ENCODE measurements at places on chromosomes 11 and 22. TPM values are rescaled to one million over a fixed set of nuclear protein-coding genes. Genes with fewer than 3 reads are reported as not detected.

GGTLC2 gene
- total RNA-seq, result 0.29 TPM

ARRB1 gene
- 30.6 TPM for total RNA-seq

HTR3B gene
- total RNA-seq, result not detected

LMNTD2 gene
- 2.3 TPM for total RNA-seq

NEFH gene
- total RNA-seq, result 1.6 TPM

KCNJ11 gene
- 17.0 TPM for total RNA-seq

SEPTIN3 gene
- total RNA-seq, result 1.5 TPM

CCDC81 gene
- total RNA-seq, result 2.6 TPM

GVQW3 gene
- 7.9 TPM for total RNA-seq

ROBO3 gene
- total RNA-seq, result 21.5 TPM

CTSF gene
- 79.2 TPM for total RNA-seq

ZFP91 gene
- total RNA-seq, result 38.0 TPM

IMMP1L gene
- 26.0 TPM for total RNA-seq

OR5T2 gene
- total RNA-seq, result not detected

NCAPH2 gene
- 36.1 TPM for total RNA-seq

CRACR2B gene
- 12.9 TPM for total RNA-seq

FAM118B gene
- total RNA-seq, result 14.1 TPM
